ENCODE measurements at places on chromosomes 16 and 17.

DNA sequence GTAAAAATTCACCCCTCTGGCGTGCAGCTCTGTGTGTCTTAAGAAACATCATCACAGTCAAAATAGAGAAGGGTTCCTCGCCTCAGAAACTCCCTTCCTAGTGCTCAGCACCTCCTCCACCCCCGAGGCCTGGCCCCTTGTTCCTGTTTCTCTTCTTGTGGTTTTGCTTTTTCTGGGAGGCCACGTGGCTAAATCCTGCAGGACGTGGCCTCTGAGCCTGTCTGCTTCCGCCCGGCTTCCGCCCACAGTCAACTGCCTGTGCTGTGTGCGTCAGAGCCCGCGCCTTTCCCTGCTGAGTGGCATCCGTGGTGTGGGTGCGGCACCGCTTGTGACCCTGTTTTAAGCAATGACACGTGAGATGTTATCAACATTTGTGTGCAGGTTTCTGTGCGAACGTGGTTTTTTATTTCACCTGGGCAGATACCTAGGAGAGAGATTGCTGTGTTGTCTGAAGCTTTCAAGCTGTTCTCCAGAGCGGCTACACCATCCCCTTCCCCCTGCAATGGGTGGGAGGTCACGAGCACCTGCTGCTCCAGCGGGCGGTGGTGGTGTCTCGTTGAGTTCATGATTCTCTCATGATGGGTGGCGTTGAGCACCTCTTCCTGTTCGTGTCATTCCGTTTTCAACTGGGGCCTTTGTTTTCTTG is 21.7 kb downstream of the ACSF3 start:
- DNase-seq, result peak; percentile 80

DNA sequence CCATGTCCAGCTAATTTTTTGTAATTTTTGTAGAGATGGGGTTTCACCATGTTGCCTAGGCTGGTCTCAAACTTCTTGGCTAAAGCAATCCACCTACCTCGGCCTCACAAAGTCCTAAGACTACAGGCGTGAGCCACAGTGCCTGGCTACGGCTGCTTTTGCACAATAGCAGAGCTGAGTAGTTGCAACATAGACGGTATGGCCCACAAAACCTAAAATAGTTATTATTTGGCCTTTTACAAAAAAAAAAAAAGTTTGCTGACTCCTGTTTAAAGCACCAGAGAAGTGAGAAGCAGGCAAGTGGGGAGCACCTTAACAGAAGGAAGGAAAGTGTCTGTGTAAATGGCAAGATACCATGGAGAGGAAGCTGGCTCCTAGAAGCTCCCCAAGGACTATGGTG is 5.3 kb upstream of the HSF5 start:
- DNase-seq, result no peak

DNA sequence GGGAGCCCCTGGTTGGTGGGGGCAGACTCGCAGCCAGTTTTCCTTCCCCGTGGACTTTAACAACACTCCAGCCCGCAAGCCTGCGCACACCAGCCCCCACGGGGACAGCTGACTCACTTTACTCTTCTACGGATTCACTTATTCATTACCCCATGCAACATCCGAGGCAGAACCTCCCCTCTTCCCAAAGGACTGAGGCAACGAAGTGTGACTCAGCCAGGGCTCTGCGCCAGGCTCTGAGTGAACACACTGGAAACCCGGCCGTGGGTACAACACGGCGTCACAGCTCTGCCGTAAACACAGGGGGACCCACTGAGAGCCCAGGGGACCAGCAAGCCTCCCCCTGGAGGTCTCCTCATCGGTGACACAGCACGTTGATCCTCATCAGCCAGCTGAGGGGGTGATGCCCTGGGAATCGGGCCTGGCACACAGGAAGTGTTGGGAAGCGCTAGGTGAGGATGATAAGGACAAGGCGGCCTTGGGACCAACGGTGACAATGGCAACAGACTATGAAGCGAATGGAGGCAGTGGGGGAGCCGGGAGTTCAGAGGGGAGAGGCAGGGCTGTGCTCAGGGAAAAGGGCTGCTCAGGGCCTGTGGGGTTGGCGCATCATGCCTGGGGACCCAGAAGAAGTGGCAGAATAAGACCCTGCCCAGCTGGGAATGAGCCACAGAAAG is 14.6 kb downstream of the COTL1 start:
- peak; percentile 99 for DNase-seq

GRCh38 chr17:59842901-59843652 is 49.7 kb downstream of the TUBD1 start:
- peak; percentile 94 for DNase-seq

- DNase-seq, result no peak
Measured at GRCh38 chr16:891353-891740, 79.4 kb downstream of the LMF1 start.

- no peak for DNase-seq
Measured at GRCh38 chr16:82852388-82853008, 225.7 kb downstream of the CDH13 start.

DNA sequence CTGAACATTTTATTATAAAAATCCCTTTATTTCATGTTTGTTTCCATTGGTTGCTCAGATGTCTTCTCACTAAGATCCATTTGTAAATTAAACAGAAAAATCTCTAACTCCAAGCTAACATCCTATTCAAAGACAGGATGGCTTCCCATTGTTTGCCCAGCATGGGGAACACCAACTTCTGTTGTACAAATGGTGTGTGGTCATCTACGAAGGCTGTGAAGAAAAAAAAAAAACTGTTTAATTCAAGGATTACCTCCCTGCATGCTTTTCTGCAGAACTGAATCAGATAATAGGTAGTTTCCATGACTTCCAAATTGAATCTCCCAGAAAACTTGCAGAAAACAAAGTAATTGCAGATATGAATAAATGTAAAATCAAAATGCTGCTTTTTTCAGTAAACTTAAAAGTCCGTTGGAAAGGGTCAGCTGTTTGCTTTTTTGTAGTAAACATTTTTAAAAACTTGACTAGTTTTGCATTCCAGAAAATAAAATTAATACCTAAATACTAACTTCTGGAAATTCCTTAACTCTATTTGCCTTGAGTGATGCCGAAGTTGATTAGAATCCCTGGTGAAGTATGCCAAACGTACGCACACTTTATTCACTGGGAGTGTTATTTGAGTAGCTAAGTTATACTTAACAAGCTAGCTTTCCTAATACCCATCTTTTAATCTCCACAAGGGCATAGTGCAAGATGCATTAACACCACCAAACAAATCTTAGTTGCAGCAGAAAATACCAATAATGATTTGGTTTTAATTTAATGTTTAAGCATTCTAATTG is 7.7 kb downstream of the SALL1 start:
- DNase-seq, result no peak

- no peak for DNase-seq
Measured at GRCh38 chr16:86522634-86523033, 12.3 kb downstream of the FOXF1 start.

DNA sequence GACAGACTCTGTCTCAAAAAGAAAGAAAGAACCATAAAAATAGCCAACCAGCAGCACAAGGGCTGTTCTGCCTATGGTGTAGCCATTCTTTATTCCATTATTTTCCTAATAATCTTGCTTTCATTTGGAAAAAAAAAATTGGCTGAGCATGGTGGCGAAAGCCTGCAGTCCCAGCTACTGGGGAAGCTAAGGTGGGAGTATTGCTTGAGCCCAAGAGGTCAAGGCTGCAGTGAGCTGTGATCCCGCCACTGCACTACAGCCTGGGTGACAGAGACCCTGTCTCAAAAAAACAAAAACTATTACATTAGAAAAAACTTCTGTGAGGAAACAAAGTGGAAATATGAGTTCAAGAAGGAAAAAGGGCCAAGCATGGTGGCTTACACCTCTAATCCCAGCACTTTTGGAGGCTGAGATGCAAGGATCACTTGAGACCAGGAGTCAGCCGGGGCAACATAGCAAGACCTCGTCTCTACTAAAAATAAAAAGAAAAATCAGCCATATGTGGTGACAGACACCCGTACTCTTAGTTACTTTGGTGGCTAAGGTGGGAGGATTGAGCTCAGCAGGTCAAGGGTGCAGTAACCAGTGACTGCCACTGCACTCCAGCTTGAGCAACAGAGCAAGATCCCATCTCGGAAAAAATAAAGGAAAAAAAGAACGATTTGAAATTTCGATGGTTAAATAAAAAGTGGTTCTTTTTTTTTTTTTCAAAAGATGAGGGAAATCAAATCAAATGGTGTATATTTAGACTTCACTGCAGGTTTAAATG is 2.5 kb downstream of the DCAKD start:
- no peak for DNase-seq

- DNase-seq, result no peak
Measured at GRCh38 chr17:16529906-16530305, 37.9 kb upstream of the LRRC75A start.

- DNase-seq, result no peak
Measured at GRCh38 chr17:8122924-8123694, 797 bp downstream of the HES7 start.

GRCh38 chr16:67764158-67764667 is 42.1 kb downstream of the RANBP10 start:
- no peak for DNase-seq
